ENCODE measurements at places on chromosomes 5 and 9. TPM values are rescaled to one million over a fixed set of nuclear protein-coding genes. Genes with fewer than 3 reads are reported as not detected.

- peak; percentile 40 for ATAC-seq
Measured at GRCh38 chr5:142669477-142669876, 16.4 kb downstream of the FGF1 start.

- no peak for ATAC-seq
Measured at GRCh38 chr5:83846624-83847350, 126.1 kb upstream of the HAPLN1 start.

- peak; percentile 1 for ATAC-seq
Measured at GRCh38 chr5:170302653-170303501, 5.3 kb upstream of the LCP2 start.

DNA sequence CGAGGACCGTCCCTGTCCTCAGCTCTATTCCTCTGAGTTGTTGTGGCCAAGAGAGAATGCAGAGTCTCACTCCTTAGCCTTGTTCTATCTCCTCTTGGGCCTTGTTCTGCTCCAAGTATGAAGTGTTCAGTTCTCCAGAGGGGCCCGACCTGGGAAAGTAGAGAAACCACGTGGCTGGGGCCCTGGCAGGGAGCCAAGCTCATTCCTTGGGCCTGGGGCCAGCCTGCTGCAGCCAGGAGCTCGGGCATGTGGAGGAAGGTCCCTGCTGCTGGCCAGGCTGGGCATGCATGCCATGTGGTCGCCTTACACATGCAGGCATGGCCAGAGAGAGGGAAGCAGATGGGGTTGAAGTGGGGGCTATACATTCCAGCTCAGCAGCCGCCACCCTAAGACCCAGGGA lies 60.7 kb downstream of the COL27A1 start:
- ATAC-seq = peak; percentile 42

The OSMR gene
- 43.2 TPM for total RNA-seq

Measured in gastroesophageal sphincter (tissue), 4 donors.